ENCODE measurements at places on chromosomes 1 and 21. TPM values are rescaled to one million over a fixed set of nuclear protein-coding genes. Genes with fewer than 3 reads are reported as not detected.

- H3K27ac ChIP-seq = no peak overlapping the region
- no peaks in the 10 kb centered on the region for H3K36me3 ChIP-seq
- no peaks in the 10 kb centered on the region for H3K4me1 ChIP-seq
These were observed 43.1 kb upstream of the TNFSF18 start for GRCh38 chr1:173093691-173094445.

GRCh38 chr1:231808990-231809389 is 182.4 kb downstream of the DISC1 start:
- H3K27me3 ChIP-seq = no peaks in the 10 kb centered on the region
- no peak for DNase-seq
- H3K36me3 ChIP-seq = no peaks in the 10 kb centered on the region

- H3K4me1 ChIP-seq = peaks cover 24% of the 10 kb centered on the region
- no peak overlapping the region for H3K4me3 ChIP-seq
- peaks cover 79% of the 10 kb centered on the region for H3K27me3 ChIP-seq
- no peak for DNase-seq
- H3K36me3 ChIP-seq = no peaks in the 10 kb centered on the region
These were observed 2.9 kb downstream of the KCNJ10 start for GRCh38 chr1:160066829-160067745.

DNA sequence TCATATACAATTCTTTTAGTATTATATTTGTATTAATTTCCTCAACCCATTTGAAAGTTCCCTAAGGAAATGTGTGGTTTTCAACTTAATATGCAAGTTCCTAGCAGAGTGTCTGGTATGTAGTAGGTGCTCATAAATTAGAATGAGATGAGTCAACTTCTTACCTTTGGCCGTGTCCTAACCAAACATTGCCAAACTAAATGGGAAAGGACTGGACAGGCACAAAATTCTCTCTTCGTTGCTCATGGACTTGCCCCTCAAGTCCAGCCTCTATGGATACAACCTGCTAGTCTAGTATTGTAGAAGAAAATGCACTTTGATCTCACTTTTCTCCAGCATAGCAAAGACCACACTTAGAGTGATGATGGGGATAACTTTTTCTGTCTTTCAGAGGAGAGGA is 11.6 kb upstream of the MRPS14 start:
- no peaks in the 10 kb centered on the region for H3K4me1 ChIP-seq
- H3K27me3 ChIP-seq = no peaks in the 10 kb centered on the region
- DNase-seq = no peak
- H3K4me3 ChIP-seq = no peak overlapping the region
- H3K36me3 ChIP-seq = no peaks in the 10 kb centered on the region

DNA sequence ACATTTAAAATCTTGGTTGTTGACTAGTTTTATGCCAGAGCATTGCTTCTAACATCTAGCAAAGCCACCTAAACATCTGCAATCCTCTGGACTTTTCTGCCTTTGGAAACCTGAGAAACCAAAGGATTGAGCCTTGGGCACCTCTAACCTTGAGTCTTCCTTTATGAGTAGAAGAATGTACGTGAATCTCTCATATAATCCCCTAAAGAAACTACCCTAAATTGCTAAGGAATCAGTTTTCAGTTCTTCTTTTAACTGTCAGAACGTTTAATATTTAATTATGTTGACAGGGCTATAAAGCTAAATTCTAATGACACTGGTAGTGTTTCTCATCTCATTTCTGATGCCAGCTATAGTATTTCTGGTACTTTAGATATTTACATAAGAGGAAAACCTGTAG is 997.3 kb downstream of the AMY1C start:
- H3K36me3 ChIP-seq = no peaks in the 10 kb centered on the region

- no peaks in the 10 kb centered on the region for H3K36me3 ChIP-seq
- H3K4me3 ChIP-seq = no peak overlapping the region
- H3K4me1 ChIP-seq = no peaks in the 10 kb centered on the region
These were observed 63.4 kb upstream of the LRP8 start for GRCh38 chr1:53391296-53391695.

- H3K36me3 ChIP-seq = no peaks in the 10 kb centered on the region
- no peak overlapping the region for H3K4me3 ChIP-seq
- H3K27me3 ChIP-seq = no peaks in the 10 kb centered on the region
- no peak overlapping the region for H3K27ac ChIP-seq
These were observed 368.3 kb upstream of the C1orf174 start for GRCh38 chr1:4268262-4268888.

GRCh38 chr21:44394733-44395132 is 41.3 kb downstream of the TRPM2 start:
- H3K27me3 ChIP-seq = no peaks in the 10 kb centered on the region
- no peak overlapping the region for H3K4me3 ChIP-seq
- H3K4me1 ChIP-seq = peaks cover 6% of the 10 kb centered on the region
- no peaks in the 10 kb centered on the region for H3K36me3 ChIP-seq

GRCh38 chr1:247299723-247300381 is 31.8 kb downstream of the ZNF496 start:
- peaks cover 35% of the 10 kb centered on the region for H3K36me3 ChIP-seq
- no peak overlapping the region for H3K27ac ChIP-seq
- H3K4me1 ChIP-seq = peaks cover 67% of the 10 kb centered on the region
- H3K27me3 ChIP-seq = no peaks in the 10 kb centered on the region
- no peak overlapping the region for H3K4me3 ChIP-seq

DNA sequence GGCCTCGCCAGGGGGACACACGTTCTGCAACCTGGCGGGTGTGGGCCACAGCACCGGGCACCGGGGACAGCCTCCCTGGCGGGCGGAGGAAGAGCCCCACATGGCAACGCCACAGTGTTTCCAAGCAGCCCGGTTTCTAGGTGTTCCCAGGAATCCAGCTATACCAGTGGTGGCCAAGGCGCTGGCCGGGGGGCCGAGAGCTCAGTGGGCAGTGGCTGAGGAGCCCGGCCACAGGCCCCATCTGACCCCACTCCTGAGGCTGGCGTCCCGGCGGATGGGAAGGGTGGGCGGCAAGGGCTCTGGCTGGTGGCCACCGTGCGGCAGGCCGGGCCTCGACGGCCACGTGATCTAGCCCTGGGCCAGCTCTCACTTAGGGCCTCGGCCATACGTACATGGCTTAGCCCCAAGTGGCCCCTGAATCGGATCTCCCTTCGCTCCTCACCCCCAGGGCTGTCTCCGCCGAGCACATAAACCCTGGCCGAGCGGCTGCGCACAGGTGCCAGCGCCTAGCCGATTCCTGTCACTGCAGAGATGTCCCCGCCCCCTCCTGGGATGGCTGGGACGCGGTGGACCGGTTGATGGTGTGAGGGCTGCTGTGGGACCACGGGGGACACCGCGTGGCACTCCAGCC is 68.7 kb downstream of the MORN1 start:
- H3K4me3 ChIP-seq = no peak overlapping the region
- H3K27me3 ChIP-seq = no peaks in the 10 kb centered on the region
- no peak for DNase-seq
- H3K4me1 ChIP-seq = peaks cover 12% of the 10 kb centered on the region
- no peaks in the 10 kb centered on the region for H3K36me3 ChIP-seq

- no peaks in the 10 kb centered on the region for H3K4me1 ChIP-seq
- no peak overlapping the region for H3K4me3 ChIP-seq
- no peak overlapping the region for H3K27ac ChIP-seq
- no peaks in the 10 kb centered on the region for H3K27me3 ChIP-seq
- H3K36me3 ChIP-seq = no peaks in the 10 kb centered on the region
- DNase-seq = no peak
These were observed 214.9 kb downstream of the HLX start for GRCh38 chr1:221093903-221094791.

- DNase-seq = no peak
- H3K27ac ChIP-seq = no peak overlapping the region
- H3K27me3 ChIP-seq = peaks cover 4% of the 10 kb centered on the region
- H3K36me3 ChIP-seq = no peaks in the 10 kb centered on the region
- no peak overlapping the region for H3K4me3 ChIP-seq
- H3K4me1 ChIP-seq = peaks cover 10% of the 10 kb centered on the region
These were observed 5.1 kb downstream of the PODN start for GRCh38 chr1:53066891-53067738.

GRCh38 chr1:28329395-28330153 is 734 bp downstream of the MED18 start:
- H3K4me1 ChIP-seq = peaks cover 13% of the 10 kb centered on the region
- H3K27ac ChIP-seq = peak overlapping the region; percentile 97
- DNase-seq = peak; percentile 14
- H3K4me3 ChIP-seq = peak overlapping the region; percentile 81
- peaks cover 36% of the 10 kb centered on the region for H3K36me3 ChIP-seq

DNA sequence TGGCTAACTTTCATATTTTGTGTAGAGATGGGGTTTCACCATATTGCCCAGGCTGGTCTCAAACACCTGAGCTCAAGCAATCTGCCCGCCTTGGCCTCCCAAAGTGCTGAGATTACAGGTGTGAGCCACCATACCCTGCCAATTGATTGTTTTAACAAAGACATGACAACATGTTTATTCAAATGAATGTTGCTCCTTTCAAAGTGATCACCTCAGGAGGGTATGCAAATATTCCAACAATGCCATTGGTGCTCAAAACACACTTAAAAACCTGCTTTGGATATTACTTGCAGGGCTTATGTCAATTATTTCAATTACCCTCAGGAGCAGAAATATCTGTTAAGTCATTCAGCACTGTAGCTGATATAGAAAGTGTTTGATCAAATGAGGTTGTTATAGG is 7.9 kb downstream of the LAX1 start:
- no peaks in the 10 kb centered on the region for H3K27me3 ChIP-seq
- H3K4me3 ChIP-seq = no peak overlapping the region
- peaks cover 15% of the 10 kb centered on the region for H3K4me1 ChIP-seq
- H3K36me3 ChIP-seq = peaks cover 40% of the 10 kb centered on the region

DNA sequence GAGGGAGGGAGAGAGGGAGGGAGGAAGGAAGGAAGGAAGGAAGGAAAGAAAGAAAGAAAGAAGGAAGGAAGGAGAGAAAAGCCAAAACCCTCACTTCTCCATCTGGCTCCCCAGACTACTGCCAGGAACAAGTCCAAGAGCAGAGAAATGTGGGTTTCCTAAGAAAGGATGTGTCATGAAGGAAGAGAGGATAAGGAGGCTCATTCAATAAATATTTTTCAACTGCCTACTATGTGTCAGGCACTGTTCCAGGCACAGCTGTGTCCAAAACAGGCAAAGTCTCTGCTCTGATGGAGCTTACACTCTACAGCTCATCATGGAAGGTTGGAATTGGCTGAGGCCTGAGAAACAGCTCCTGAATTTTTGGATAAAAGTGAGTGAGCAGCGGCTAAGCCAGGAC is 42.6 kb upstream of the ATP2B4 start:
- peaks cover 23% of the 10 kb centered on the region for H3K27me3 ChIP-seq
- no peaks in the 10 kb centered on the region for H3K36me3 ChIP-seq
- H3K4me3 ChIP-seq = no peak overlapping the region
- no peaks in the 10 kb centered on the region for H3K4me1 ChIP-seq
- no peak overlapping the region for H3K27ac ChIP-seq

DNA sequence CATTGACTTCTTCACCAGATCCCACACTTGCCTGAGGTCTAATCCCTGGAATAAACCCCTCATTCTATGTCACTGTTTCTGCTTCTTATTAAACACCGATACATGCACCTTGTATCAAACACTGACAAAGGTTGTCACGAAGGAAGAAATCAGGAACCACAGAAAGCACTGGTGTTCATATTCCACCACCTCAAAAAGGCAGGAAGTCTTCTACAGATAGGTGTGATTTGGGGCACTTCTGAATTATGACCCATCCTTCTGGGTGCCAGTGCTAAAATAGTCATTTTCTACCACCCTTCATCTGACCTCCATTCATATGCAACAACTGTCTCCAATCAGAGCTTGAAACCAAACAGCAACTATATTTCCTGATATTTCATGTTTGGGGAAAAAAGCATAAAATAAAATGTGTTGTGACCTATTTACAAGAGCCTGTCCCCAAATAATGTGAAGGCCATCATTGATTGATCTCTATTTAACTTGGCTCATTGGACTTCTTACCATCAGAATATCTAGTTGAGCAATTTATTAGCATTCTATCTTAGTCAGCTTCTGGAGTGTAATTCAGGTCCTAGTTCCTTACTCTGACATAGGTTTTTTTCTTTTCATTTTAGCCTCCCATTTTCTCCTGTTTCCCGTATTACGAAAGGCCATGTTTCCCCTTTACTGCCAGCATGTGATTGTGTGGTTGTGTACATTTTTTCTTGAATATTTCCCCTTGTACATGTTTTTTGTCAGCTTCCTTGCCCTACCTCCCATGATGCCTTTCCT is 43.1 kb downstream of the DUSP10 start:
- no peaks in the 10 kb centered on the region for H3K27me3 ChIP-seq
- no peak overlapping the region for H3K27ac ChIP-seq
- no peaks in the 10 kb centered on the region for H3K4me1 ChIP-seq
- H3K4me3 ChIP-seq = no peak overlapping the region
- no peak for DNase-seq
- H3K36me3 ChIP-seq = peaks cover 6% of the 10 kb centered on the region

- no peaks in the 10 kb centered on the region for H3K36me3 ChIP-seq
- DNase-seq = no peak
- H3K27me3 ChIP-seq = peaks cover 5% of the 10 kb centered on the region
- no peak overlapping the region for H3K4me3 ChIP-seq
These were observed 65.7 kb upstream of the CNTN2 start for GRCh38 chr1:204977318-204977717.

DNA sequence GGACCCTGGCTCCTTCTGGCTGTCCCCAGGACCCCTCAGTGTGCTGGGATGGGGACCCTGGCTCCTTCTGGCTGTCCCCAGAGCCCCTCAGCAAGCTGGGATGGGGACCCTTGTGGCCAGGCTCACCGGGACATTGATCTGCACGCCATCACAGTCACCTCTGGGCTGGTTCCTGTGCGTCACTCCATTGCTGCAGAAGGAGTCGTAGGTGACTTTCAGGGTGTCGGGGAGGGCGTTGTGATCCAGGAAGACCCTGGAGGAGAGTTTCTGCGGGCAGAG is 19.7 kb upstream of the PTTG1IP start:
- H3K4me3 ChIP-seq = no peak overlapping the region
- H3K27me3 ChIP-seq = no peaks in the 10 kb centered on the region
- no peaks in the 10 kb centered on the region for H3K4me1 ChIP-seq
- H3K27ac ChIP-seq = no peak overlapping the region

DNA sequence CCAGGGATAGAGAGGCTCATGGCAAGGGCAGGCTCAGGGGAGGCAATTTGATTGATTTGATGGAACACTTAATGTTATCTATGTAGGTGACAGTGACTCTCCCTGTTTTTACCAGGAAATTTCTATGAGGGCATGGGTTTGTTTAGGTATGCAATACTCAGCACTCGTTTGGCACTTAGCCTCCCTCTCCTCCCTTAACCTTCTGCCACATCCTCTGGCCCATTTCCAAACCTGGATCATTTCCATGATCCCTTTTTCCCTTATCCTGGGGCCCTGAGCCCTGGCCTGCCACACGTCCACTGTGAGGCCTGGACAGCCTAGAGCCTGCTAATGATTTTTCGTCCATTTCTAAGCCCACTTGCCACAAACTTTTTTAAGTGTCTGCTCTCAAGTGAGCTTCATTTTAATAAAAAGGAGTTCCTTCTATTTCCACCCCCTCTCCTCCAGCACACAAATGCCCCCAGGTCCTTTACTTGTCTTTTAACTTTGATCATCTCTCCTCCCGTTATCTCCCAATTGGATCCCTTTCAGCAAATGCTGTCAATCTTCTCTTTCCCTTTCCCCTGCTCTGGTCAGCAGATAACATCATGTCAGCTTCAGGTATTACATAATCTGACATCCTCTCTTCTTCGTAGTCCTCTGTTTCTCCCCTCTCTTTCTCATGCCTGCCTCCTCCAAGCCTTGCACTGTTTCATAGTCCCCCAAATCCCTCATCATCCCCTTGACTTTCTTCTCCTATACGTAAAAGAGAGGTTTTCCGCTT is 37.8 kb upstream of the GADD45A start:
- DNase-seq = no peak
- H3K4me1 ChIP-seq = no peaks in the 10 kb centered on the region
- H3K27ac ChIP-seq = no peak overlapping the region
- no peak overlapping the region for H3K4me3 ChIP-seq
- H3K36me3 ChIP-seq = no peaks in the 10 kb centered on the region
- no peaks in the 10 kb centered on the region for H3K27me3 ChIP-seq

Gene FTCD
- total RNA-seq = 0.09 TPM

Gene METTL25B
- total RNA-seq = 10.7 TPM

Gene GNG4
- total RNA-seq = 3.1 TPM

Gene IL10
- total RNA-seq = 1.8 TPM

Gene CFHR1
- 1.3 TPM for total RNA-seq

Gene PDC
- 0.14 TPM for total RNA-seq

Gene HIVEP3
- 6.7 TPM for total RNA-seq

All from thymus (tissue), 14 donors.